ENCODE measurements at places on chromosomes 16 and 17.

DNA sequence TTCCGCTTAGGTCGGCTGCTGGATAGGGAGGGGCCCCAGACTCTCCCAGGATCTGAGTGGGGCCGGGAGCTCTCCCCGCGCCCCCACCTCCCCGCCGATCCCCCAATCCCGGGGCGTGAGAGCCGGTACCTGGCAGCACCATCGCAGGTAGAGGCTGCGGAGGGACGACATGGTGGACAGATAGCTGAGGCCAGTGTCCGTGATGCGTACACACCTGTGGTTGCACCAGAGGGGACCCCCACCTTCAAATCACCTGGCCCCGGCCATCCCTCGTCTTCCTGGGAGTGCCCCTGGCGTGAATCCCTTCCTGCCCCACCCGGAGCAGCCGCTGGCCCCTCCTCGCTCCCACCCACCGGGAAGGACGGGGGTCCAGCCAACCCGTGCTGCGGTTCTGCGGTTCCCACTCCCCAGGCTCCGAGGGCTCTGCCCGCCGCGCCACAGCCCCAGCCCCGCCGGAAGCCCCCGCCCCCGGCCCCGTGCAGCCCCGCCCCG, 4.7 kb upstream of the WDR24 start:
- no peak for DNase-seq

DNA sequence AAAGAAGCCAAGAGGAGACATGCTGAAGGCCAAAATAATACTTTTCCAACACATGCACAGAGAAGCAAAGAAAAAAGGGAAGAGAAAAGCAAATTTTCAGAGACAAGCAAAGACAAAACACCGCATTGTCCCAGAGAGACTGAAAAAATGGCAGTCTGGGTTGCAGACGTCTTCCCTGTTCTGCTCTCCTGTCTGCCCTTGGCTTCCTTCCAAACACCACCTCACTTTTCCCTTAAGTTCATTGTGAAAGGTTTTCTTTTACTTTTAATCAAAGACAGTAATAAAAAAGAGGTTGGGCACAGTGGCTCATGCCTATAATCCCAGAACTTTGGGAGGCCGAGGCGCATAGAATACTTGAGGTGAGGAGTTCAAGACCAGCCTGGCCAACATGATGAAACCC, 21.2 kb upstream of the VAT1L start:
- no peak for DNase-seq

DNA sequence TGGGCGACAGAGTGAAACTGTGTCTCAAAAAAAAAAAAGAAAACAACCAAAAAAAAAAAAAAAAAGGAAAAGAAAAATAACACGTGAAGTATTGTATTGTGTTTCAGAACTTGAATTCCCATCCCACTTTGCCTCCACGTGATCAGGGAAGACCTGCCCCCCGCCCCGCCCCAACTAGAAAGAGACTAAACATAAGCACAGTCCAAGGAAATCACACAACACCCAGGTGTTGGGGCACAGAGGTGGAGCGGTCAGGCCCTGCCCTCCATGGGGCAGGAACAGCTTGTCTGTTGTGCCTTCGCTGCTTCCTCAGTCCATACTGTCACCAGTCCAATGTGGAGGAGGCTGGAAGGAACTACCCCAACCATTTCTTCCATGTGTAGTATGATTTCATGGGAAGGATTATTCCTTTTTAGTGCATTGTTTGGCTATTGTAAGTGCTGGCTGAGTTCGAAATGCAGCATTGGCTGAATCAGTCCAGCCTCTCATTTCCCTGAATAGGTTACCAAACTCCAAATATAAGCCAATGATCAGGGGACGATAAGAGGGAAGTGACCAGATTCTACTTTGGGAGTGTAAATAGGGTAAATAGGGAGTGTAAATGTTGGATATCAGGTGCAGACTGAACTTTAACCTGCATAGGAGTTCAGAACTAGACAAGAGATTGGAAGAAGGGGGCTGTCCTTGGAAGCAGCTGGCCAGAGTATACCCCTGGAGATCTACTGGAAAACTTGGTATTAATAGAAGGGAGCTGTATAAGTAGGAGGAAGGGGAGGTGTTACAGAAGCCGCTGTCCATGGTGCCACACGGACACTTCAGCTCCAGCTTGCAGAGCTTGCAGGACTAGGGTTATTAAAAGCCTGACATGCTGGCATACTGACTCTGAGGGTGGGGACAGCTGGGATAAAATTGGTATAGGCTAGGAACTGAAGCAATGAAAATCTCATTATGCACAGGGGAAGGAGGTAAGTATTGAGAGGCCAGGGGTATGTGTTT, 50.7 kb downstream of the TANGO6 start:
- DNase-seq, result peak; percentile 47

- DNase-seq, result peak; percentile 34
Observed at GRCh38 chr17:49741009-49741691, 22.8 kb downstream of the FAM117A start.

DNA sequence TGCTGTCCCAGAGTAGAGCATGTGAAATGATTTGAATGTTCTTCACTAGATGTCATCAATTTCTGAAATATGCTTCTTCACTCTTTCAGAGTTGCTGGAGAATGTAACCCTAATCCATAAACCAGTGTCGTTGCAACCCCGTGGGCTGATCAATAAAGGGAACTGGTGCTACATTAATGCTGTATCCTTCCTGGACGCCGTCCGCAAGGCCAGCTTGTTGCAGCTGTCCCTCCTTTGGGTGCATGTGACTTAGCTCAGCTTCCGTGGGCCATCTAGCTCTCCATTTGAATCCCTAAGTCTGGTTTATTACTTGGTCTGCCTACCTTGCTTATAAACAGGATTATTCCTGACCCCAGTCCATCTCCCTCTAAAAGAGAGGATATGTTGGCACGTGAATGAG, 58.8 kb downstream of the USP10 start:
- peak; percentile 33 for DNase-seq

GRCh38 chr17:40340880-40341807, 23.4 kb downstream of the GJD3 start:
- DNase-seq, result peak; percentile 85

DNA sequence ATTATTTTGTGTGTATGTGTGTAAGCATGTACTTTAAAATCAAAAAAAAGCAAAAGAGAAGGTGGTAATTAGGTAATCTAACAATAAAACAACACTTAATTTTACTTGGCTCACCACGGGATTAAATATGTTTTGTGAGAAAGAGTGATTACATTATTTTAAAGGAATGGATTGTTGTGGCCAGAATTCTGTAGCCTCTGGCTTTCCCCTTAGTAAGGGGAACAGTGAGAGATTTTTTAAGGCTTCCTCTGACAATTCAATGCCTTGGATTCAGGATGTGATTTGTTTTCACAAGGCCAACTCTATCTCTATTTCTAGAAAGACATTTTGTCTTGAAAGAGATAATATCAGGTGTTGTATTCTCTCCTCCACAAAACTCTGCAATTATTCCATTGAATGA, 560.3 kb upstream of the CDH8 start:
- no peak for DNase-seq

DNA sequence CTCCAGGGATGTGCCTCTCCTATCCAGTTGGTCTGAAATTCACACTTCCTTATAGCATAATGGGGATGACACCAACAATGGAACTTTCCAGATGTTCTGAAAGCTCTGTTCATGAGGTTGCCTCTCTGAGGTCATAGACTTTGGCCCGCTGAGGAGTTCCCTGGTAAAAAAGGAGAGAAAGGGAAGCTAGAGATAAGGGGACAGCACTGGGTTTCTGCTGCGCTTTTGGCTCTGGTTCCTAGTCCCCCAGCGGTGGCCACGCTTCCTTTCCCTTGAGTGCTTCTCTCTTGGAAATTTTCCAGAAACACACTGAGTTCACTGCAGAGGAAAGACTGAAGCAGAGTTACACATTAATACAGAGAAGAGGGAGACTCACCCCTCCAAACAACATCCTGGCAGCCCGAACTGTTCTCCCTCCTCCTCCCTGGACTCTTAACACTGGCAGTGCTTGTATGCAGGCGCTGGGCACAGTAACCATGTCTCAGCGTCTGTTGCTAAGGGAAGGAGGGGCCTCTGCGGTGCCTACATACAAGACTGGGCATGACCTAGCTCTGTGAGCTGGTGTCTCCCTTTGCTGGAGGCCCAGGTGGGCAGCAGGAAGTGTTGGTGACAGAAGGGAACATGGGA, at the start of gene DNAH3:
DNAH3 (minus strand) TSS at position 472 of the 627 bp plus-strand sequence. CDS start 527 bp downstream, outside the sequence.
- DNase-seq, result no peak

DNA sequence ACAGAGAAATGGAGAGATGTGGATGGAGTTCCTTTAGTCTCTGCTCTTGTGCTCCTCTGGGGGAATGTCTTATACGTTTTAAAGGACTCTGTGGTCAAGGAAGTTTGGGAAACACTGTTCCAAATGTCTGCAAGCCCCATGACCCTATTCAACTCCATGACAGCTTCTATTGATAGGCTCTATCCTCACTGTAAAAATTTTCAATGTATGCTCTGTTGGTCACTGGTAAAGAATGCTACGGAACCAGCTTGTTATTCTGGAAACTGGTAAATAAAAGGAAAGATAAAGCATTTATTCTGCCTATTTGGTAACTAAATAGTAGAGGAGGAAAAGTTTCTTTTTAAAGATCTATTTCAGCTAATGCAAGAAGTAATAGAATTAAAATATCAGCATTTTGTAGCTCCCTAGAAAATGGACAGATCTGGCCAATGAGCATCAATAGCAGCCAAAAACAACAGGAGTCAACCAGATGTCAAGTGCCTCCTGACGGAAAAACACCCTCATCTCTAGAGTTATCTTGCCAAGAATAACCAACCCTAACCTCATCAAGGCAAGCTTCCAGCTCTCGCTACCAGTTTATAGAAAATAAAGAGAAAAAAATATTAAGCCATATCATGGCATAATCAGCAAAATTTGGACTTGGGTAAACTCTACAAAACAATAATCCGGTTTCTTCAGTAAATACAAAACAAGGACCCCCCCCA, 16.1 kb downstream of the GDE1 start:
- no peak for DNase-seq

GRCh38 chr17:2076087-2076984, 21.4 kb downstream of the HIC1 start:
- peak; percentile 88 for DNase-seq

- DNase-seq, result no peak
Observed at GRCh38 chr17:80337195-80337895, 76.7 kb downstream of the RNF213 start.
